ENCODE measurements at places on chromosomes 1 and 21. TPM values are rescaled to one million over a fixed set of nuclear protein-coding genes. Genes with fewer than 3 reads are reported as not detected.

FAM163A gene
- not detected for total RNA-seq

AUNIP gene
- total RNA-seq, result 4.8 TPM

OR2T35 gene
- total RNA-seq, result not detected

SPRR4 gene
- total RNA-seq, result not detected

GBP7 gene
- not detected for total RNA-seq

RIPPLY3 gene
- total RNA-seq, result not detected

CELF3 gene
- not detected for total RNA-seq

KRTAP21-2 gene
- not detected for total RNA-seq

ANGPTL3 gene
- total RNA-seq, result not detected

RAB7B gene
- total RNA-seq, result not detected

DNA sequence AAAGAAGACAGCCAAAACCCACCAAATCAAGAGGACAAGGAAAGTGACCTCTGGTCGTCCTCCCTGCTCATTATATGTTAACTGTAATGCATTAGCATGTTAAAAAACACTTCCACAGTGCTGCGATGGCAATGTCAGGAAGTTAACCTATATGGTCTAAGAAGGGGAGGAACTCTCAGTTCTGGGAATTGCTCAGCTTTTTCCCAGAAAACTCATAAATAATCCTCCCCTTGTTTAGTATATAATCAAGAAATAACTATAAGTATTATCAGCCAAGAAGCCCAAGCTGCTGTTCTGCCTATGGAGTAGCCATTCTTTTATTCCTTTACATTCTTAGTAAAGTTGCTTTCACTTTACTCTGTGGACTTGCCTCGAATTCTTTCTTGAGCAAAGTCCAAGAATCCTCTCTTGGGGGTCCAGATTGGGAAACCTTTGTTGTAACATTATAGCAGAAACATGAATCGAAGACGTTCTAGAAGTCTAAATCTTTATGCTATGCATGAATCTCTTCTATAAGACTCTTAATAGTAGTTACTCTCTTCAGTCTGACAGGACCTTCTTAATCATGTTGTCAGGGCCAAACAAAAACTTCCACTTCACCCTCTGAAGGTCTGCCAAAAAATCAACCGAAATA lies 110.0 kb upstream of the VANGL1 start:
- no peak overlapping the region for H3K4me3 ChIP-seq
- H3K4me1 ChIP-seq, result peaks cover 12% of the 10 kb centered on the region

- no peak overlapping the region for H3K27ac ChIP-seq
- no peak overlapping the region for H3K4me3 ChIP-seq
- no peak for DNase-seq
- H3K27me3 ChIP-seq, result no peaks in the 10 kb centered on the region
- H3K36me3 ChIP-seq, result no peaks in the 10 kb centered on the region
These were observed 149.3 kb upstream of the KIAA0040 start for GRCh38 chr1:175341631-175342429.

GRCh38 chr1:31583082-31583994 lies 7.0 kb downstream of the TINAGL1 start:
- DNase-seq, result no peak
- H3K36me3 ChIP-seq, result peaks cover 29% of the 10 kb centered on the region
- H3K4me3 ChIP-seq, result no peak overlapping the region
- H3K27ac ChIP-seq, result peak overlapping the region; percentile 56
- peaks cover 64% of the 10 kb centered on the region for H3K4me1 ChIP-seq

DNA sequence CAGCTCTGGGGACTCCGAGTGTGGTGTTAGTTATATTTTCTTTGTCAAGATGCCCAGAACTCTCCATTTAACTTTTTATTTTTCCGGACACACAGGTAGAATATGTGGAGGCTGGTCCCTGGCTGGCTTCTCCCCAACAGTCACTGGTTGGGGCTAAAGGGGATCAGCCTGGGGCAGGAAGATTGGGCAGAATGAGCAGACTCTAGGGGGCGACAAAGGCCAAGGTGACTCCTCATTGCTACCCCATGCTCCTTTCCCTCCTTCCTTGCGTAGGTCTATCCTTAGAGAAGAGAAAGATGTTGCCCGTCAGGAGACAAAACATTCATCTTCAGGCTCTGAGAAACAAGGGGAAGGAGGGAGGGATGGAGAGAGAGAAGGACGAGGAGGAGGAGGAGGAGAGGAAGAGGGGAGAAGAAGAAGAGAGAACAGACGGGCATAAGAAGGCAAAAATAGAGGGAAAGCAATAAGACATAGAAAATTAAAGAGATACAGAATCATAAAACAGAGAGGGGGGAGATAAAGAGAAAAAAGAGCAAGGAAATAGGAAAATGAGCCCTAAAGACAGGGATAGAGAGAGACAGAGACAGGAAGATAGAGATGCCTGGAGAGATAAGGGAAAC lies 89.9 kb downstream of the FOXD2 start:
- peaks cover 11% of the 10 kb centered on the region for H3K27me3 ChIP-seq
- peak; percentile 28 for DNase-seq
- H3K4me3 ChIP-seq, result no peak overlapping the region
- H3K36me3 ChIP-seq, result no peaks in the 10 kb centered on the region

- peaks cover 7% of the 10 kb centered on the region for H3K36me3 ChIP-seq
- H3K4me1 ChIP-seq, result peaks cover 4% of the 10 kb centered on the region
- H3K4me3 ChIP-seq, result no peak overlapping the region
- DNase-seq, result peak; percentile 23
- no peaks in the 10 kb centered on the region for H3K27me3 ChIP-seq
These were observed 6.2 kb downstream of the MTARC2 start for GRCh38 chr1:220754212-220754917.

- H3K4me1 ChIP-seq, result peaks cover 1% of the 10 kb centered on the region
- H3K27me3 ChIP-seq, result no peaks in the 10 kb centered on the region
- H3K27ac ChIP-seq, result no peak overlapping the region
- no peaks in the 10 kb centered on the region for H3K36me3 ChIP-seq
These were observed 24.0 kb downstream of the TEX35 start for GRCh38 chr1:178536844-178537371.

- H3K4me3 ChIP-seq, result no peak overlapping the region
- no peak overlapping the region for H3K27ac ChIP-seq
- peaks cover 35% of the 10 kb centered on the region for H3K36me3 ChIP-seq
These were observed 26.1 kb downstream of the GPR3 start for GRCh38 chr1:27418326-27419185.

- H3K27me3 ChIP-seq, result no peaks in the 10 kb centered on the region
- no peak for DNase-seq
- no peak overlapping the region for H3K27ac ChIP-seq
- H3K4me1 ChIP-seq, result no peaks in the 10 kb centered on the region
These were observed 21.7 kb upstream of the CTSK start for GRCh38 chr1:150829751-150830150.

GRCh38 chr21:41777951-41778815 lies 11.3 kb upstream of the RIPK4 start:
- H3K4me1 ChIP-seq, result no peaks in the 10 kb centered on the region
- peaks cover 51% of the 10 kb centered on the region for H3K27me3 ChIP-seq
- no peak overlapping the region for H3K27ac ChIP-seq
- H3K36me3 ChIP-seq, result no peaks in the 10 kb centered on the region

DNA sequence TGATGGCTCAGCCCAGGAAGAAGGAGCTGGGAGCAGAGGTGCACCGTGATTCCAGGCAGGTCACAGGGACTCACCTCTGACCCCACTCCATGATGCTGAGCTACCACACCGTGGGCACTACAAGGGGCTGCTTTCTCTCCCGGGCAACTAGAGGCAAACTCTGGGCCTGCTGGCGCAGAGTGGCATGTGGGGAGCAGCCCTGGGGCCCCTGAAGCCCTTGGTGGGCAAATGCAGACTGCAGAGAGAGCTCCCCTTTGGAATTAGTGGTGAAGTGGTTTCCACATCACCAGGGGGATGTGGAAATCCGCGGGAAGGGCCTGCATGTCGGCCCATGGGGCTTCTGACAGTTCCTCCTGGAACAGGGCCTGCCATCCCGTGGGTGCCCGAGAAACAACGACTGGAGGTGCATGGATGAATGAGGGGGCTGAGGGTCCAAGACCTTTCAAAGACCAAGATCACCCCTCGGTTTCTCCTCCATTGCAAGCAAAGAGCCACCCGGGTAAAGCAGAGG lies 11.8 kb upstream of the MMEL1 start:
- H3K4me1 ChIP-seq, result peaks cover 8% of the 10 kb centered on the region
- no peak for DNase-seq
- H3K4me3 ChIP-seq, result no peak overlapping the region
- no peaks in the 10 kb centered on the region for H3K36me3 ChIP-seq
- H3K27ac ChIP-seq, result no peak overlapping the region

DNA sequence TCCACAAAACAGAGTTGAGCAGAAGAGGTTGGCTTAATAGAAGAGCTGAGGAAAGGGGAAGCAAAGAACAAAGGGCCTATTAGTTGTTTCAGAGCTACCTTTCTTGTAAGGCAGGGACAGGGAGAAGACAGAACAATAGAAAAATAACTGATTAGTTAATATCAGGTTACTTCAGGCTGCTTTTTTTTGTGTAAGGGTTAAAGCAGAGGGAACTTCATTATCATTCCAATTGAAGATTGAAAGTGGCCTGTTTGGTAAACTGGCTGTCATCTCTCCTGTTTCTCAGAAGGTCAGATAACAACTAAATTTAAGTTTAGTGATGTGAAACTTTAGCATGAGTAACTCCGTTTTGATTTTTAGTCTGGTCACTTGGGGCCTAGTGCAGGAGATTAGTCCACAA lies 22.3 kb downstream of the CDC42 start:
- DNase-seq, result peak; percentile 33
- no peaks in the 10 kb centered on the region for H3K27me3 ChIP-seq
- peaks cover 18% of the 10 kb centered on the region for H3K4me1 ChIP-seq
- no peaks in the 10 kb centered on the region for H3K36me3 ChIP-seq
- H3K27ac ChIP-seq, result no peak overlapping the region

DNA sequence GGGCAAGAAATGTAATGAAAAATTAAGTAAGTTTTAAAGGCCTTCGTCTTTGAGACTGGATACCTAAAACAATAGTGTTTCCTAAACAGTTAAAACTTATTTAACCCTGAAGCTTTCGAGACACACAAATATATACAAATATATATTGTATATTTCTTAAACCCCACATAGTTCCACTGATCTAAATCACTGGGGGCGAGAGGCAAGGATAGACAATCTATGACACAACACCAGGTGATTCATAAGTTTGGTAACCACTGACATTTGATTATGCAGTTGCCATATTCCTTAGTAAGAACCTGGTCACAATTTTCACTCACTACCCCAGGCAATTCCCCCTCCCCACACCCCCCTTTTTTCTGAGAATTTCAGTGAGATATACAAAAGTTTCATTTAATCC lies 55.3 kb upstream of the BOLA1 start:
- peak overlapping the region; percentile 67 for H3K27ac ChIP-seq
- no peaks in the 10 kb centered on the region for H3K27me3 ChIP-seq
- no peaks in the 10 kb centered on the region for H3K36me3 ChIP-seq

DNA sequence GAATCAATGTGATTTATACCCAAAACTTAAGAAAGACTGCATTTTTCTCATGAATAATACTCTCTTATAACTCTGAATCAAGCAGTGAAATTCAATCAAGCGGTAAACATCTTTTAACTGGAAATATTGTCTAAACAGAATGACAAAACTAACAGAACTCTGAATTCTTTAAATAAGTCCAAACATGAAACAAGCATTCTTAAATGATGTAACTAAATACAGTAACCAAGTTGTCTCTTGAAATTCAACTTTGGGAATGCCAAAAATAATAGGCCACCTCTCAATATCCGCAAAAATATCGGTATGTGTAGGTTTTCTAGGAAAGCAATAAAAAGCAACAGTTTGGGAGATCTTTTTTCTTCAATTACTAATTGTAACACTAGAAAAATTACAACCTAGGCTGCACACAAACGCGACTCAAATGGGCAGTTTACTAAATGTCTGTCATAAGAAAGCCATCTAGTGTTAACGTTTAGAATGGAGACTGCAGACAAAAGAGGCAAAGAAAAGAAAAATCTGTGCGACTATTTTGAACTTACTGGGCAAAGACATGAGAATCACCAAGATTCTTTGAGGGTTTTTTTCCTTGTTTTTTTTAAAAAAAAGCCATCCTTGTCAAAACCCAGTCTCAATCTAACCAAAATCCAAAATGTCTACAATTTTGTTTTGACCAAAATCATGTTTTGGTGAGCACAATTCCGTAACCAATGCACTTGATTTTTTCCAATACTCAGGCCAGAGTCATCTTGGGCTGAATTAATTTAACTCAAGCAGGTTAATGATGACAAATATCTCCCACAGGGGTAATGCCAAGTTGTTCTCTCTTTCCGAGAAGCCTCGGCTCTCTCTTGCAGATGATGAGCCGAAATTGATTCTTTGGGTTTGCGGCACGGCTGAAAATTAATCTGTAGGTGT lies 1.3 kb downstream of the SIPA1L2 start:
- H3K36me3 ChIP-seq, result no peaks in the 10 kb centered on the region
- H3K27me3 ChIP-seq, result no peaks in the 10 kb centered on the region
- peak; percentile 65 for DNase-seq

GRCh38 chr1:234062166-234062565 lies 157.7 kb downstream of the SLC35F3 start:
- no peaks in the 10 kb centered on the region for H3K27me3 ChIP-seq
- H3K4me1 ChIP-seq, result no peaks in the 10 kb centered on the region
- no peak overlapping the region for H3K27ac ChIP-seq
- H3K4me3 ChIP-seq, result no peak overlapping the region
- DNase-seq, result no peak
- H3K36me3 ChIP-seq, result no peaks in the 10 kb centered on the region

DNA sequence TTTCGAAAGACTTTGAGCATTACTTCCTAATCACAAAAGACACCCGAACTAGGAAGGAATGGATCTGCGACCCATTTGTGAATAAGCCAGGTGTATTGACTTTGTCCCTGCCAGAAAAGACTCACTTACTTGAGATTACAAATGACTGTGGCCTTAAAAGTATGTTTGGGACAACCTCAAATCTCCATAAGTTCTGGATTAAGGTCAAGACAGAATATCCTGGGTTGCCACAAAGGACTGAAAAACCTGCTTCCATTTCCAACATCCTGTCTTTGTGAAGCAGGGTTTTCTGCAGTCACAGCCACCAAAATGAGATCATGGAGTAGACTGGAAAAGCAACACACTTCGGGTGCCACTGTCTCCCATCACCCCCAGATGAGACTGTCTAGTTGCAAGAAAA lies 537.4 kb upstream of the ZRANB2 start:
- no peak overlapping the region for H3K4me3 ChIP-seq
- no peaks in the 10 kb centered on the region for H3K27me3 ChIP-seq
- no peaks in the 10 kb centered on the region for H3K4me1 ChIP-seq
- no peak for DNase-seq
- H3K27ac ChIP-seq, result no peak overlapping the region

- no peak for DNase-seq
- H3K36me3 ChIP-seq, result no peaks in the 10 kb centered on the region
- H3K27ac ChIP-seq, result no peak overlapping the region
- no peaks in the 10 kb centered on the region for H3K27me3 ChIP-seq
- H3K4me3 ChIP-seq, result no peak overlapping the region
- no peaks in the 10 kb centered on the region for H3K4me1 ChIP-seq
These were observed 21.6 kb downstream of the METTL13 start for GRCh38 chr1:171803045-171803444.
